ENCODE measurements at places on chromosomes 1 and 21.

DNA sequence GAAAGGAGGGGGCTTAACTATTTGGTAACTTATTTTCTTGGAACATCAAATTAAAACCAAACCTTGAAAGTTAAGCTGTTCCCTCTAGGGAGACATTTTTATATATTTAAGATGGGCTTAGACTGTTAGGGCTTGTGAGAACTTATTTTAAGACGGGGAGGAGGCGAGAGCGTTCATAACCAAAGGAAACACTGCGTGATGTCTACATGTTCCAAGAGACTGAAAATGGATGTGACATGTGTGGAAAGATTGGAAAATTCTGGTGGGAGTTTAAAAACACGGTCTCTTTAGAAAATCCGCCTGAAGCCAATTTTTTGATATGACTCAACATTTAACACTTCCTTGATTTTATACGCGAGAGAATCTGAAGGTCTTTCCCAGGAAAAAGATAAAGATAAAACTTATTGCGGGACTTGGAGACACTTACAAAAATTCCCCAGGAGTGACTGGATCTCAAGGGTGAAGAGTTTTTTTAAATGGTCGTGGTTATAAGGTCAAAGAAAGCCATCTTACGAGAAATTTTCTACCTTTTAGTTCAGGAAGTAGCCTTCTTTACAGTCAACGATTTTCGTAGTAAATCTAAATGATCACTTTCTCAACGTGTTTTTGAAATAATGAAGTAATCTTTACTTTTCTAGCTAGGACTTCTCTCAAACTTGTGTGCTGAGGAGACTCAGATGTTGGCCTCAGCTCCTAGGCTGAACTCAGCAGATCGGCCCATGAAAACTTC is 828 bp downstream of the PNRC2 start:
- DNase-seq = no peak

GRCh38 chr21:36509973-36510664 is 30.2 kb upstream of the CLDN14 start:
- DNase-seq = no peak

GRCh38 chr1:202046748-202047708 is 36.6 kb downstream of the ELF3 start:
- DNase-seq = no peak

GRCh38 chr21:42514883-42515228 is 1.2 kb downstream of the SLC37A1 start:
- DNase-seq = no peak

- DNase-seq = no peak
These were observed 5.3 kb downstream of the TNFRSF14 start for GRCh38 chr1:2561446-2561845.

GRCh38 chr1:240765732-240766363 is 153.9 kb upstream of the GREM2 start:
- peak; percentile 79 for DNase-seq

DNA sequence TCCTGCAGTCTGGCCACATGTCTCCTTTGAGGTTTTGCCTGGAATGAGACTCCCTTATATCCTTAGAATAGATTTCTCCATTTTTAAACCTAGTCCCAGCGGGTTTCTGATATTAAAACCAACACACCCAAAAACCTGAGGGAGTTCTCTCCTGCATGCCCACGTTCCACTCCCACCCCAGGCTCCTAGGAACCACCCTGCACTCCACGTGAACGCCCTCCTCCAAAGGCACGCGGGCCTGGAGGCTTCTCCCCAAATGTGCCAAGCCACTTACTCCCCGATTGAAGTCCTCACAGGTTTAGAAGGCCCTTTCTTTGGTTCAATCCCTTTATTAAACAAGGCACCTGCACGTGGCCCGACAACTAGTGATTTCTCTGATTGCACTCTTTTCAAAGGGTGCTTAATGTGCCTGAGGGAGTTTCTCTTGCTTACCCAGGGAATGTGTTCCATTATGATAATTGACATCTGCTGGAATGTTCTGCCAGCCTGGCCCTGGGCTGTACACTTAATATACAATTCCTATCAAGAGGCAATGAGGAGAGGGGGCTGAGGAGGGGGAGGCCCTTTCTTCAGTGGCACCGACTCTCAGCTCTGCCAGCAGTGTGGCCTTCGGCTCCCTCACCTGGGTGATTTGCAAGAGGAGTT is 104.3 kb upstream of the ADAR start:
- no peak for DNase-seq

GRCh38 chr1:161913482-161914140 is 110.1 kb downstream of the OLFML2B start:
- no peak for DNase-seq

DNA sequence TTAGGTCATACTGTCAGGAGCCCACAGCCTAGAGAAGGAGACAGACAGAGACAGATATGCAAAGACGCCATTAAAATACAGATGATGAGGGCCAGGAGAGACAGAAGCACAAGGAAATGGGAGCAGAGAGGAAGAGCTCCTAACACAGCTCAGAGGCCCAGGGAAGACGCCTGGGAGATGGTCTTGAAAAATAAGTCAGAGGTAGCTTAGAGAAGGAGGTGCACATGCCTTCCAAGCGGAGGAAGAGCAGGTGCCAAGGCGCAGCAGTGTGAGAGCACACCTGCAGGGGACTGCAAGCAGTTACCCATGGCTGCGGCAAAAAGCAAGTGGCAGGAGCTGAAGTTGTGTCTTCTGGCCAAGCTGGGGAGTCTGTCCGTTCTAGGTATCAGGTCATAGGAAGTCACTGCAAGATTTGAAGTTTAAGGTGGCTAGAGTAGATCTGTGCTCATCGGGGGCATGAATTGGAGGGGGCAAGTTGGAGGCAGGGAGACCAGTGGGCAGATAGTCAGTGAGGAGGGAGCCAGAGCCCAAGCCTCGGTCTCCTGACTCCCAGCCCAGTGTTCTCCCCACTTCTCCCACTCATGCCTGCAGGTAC is 1.3 kb upstream of the TRABD2B start:
- no peak for DNase-seq

DNA sequence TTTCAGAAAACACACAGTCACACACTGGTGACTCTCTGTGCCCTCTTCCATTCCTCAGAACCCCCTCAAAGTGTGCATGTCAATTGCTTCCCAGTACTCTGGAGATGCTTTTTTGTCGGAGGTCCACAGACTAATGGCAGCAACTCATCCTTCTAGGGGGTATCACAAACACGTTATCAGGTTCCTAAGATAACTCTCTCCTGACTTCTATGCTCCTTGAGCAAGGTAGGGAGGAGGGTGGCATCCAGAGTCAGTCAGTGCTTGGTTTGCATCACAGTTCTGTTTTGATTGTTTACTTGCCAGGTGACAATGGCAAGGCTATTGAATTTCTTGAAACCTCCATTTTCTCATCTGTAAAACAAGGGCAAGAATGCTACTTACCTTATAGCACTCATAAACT is 39.4 kb upstream of the DYNLT5 start:
- DNase-seq = no peak

DNA sequence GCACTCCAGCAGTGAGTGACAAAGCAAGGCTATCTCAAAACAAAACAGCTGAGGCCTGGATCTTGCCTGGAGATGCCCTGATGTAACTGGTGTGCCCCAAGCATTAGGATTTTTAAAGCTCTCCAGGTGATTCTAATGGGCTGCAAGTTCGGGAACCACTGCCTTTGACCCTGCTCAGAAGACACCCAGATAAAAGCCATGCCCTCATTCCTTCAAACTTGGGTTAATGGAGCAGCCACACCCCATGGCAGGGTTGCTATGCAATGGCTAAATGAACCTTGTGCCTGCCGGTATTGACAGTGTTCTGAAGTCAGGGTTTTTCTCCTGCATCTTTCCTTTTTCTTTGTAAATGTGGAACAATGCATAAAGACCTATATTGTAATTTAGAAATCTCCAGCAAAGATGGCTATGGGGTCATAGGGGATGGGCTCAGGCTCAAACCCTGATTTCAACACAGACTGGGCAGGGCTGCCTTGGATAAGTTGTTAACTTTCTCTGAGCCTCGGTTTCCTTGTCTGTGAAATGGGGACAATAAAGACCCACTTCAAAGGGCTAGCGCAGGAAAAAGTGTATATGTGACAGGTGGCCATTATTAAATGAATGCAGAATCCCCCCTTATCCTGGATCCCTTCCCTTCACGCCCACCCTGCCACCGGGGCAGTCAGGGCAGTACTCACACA is 453 bp downstream of the TFF3 start:
- DNase-seq = peak; percentile 24

DNA sequence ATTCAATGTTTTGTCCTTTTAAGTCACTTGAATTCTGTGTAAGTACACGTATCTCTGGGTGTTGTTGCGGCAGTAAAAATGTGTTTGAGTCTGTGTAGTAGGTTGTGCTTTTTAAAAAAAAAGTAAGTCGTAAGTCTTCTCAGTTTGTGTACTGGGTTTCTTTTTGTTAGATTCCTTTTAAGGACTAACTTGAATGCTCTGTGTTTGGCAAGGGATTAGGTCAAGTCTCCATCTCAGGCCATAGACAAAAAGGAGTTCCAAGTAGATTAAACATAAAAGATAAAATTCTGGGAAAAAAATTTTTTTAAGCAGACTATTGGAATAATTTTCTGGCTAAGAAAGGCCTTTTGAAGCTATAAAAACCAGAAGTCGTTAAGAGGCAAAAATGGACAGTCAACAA is 113.1 kb downstream of the ATP5PO start:
- DNase-seq = no peak

- DNase-seq = no peak
These were observed 27.7 kb downstream of the GALNT2 start for GRCh38 chr1:230094746-230095145.

DNA sequence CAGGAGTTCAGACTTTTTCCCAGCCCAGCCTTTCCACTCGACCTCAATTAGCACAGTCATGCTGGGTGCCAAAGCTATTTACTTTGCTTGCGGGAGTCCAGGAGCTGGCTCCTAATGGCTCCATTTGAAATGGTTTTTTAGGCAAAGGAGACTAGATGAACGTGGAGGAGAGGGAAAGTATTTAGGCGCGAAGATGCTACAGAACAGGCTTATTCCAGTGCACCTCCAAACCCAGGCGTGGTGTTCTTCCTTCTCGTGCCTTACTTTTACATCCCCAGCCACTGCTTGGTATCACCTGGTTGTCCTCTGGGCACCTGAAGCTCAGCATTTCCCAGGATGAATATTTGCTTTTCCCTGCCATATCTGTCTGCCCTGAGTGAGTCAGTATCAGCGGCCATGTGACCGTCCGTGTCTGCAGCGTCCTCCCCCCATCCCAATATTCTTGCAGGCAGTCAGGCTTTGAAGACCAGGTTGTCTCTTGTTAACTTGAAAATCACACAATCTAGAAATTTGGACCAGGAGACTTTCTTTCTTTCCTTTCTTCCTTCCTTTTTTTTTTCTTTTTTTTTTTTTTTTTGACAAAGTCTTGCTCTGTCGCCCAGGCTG is 198.5 kb downstream of the DYRK1A start:
- DNase-seq = peak; percentile 39

- DNase-seq = peak; percentile 48
These were observed 816 bp downstream of the EDEM3 start for GRCh38 chr1:184753608-184754475.

GRCh38 chr1:110024613-110025012 is 9.8 kb upstream of the STRIP1 start:
- DNase-seq = no peak

- DNase-seq = no peak
These were observed 2.2 kb downstream of the MMEL1 start for GRCh38 chr1:2630498-2631135.

GRCh38 chr1:71511505-71511904 is 430.7 kb upstream of the ZRANB2 start:
- no peak for DNase-seq

DNA sequence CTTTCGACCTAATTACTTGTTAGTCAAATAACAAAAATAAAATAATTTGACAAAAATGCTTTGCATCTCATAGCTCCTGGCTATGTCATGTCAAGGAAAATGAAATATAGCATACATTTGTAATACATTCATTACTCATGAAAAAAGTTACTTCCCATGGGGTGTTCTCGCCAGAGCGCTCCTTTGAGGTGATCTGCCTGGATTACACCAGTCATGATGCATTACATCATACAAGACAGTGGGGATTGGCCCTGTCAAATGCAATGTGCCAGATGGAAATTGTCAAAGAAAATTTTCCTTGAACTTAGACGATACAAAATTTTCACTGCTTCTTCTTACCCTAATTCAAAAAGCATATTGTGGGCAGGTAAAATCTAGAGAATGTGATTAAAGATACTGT is 215.6 kb upstream of the B3GALT2 start:
- no peak for DNase-seq

- DNase-seq = no peak
These were observed 31.1 kb upstream of the MTF1 start for GRCh38 chr1:37890378-37891014.

DNA sequence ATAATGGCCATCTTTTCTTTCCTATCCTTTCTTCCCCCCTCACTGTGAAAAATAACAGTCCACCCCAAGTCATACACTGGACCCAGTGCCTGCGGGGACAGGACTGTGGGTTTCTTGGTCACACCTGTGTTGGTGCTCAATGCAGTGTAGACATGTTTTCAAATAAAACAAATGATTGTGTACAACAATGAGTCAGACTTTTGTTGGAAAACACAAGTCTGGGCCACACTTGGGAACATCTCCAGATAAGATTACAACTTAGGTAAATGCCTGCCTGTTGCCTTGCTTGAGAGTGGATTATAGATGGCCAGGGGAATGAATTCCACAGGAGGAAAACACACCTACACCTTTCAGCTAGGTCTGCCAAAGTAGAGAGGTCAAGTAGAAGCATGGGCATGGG is 34.1 kb downstream of the PDPN start:
- no peak for DNase-seq

GRCh38 chr1:242146652-242147051 is 147.8 kb upstream of the MAP1LC3C start:
- no peak for DNase-seq

- DNase-seq = no peak
These were observed 213.2 kb upstream of the JUN start for GRCh38 chr1:58997060-58997411.

- DNase-seq = no peak
These were observed 14.6 kb downstream of the KIF26B start for GRCh38 chr1:245169376-245169775.

DNA sequence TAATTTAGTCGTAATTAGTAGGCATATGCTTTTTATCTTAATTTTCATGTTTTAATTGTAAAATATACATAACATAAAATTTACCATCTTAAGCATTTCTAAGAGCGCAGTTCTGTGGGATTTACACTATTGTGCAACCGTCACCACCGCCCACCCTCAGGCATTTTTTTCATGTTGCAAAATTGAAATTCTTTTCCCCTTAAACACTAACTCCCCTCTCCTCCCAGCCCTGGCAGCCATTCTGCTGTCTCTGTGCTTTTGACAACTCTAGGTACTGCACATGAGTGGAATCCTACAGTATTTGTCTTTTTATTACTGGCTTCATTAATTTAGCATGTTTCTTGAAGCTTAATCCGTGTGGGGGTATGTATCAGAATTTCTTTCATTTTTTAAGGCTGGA is 7.8 kb downstream of the PIK3CD start:
- no peak for DNase-seq

GRCh38 chr1:218414060-218414728 is 69.1 kb downstream of the TGFB2 start:
- DNase-seq = no peak

- DNase-seq = no peak
These were observed 25.2 kb downstream of the ETS2 start for GRCh38 chr21:38830671-38831525.

Measured in SJSA1 (cell line).